BE2C (cell line): ENCODE measurements at places on chromosomes 5 and 9.

- no peak for DNase-seq
These were observed 132.5 kb upstream of the FBXL7 start for GRCh38 chr5:15367489-15367888.

- no peak for DNase-seq
These were observed 211.1 kb upstream of the IRX1 start for GRCh38 chr5:3384531-3384930.

DNA sequence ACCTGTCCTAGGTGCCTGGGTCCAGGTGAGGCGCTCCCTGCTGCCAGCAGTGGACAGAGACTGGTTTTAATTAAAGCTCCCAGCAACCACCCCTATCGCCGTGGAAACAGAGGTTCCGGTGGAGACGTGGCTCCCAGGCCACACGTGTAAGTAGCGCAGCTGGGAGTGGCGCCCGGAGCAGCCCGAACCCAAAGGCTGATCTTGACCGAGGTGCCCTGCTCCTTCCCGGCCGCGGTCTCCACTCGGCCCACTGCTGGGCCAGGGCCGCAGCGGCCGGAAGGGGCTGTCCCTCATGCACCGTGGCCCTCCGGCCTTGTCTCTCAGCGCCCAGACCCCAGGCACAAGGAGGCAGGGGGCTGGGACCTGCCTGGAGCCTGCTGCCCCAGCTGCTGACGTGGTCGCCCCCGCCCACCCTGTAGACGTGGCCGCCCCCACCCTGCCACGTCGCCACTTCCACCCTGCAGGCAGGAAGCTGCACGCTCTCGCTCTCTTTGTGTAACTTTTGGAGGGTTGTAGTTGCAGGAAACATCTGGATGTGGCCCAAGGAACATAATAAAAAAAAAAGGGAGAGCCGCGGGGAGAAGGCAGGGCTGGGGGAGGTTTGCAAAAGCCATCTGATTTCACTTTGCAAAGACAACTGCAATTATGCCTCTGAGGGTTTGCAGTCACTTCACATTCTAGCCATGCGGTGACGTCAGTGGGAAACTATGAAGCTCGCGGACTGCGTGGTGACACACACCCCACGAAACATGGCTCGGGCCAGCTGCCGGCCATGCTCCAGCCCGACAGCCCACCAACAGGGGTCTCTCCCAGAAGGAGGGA is 129.9 kb downstream of the RXRA start:
- peak; percentile 47 for DNase-seq

GRCh38 chr5:82351754-82352145 is 73.6 kb upstream of the RPS23 start:
- DNase-seq = no peak

DNA sequence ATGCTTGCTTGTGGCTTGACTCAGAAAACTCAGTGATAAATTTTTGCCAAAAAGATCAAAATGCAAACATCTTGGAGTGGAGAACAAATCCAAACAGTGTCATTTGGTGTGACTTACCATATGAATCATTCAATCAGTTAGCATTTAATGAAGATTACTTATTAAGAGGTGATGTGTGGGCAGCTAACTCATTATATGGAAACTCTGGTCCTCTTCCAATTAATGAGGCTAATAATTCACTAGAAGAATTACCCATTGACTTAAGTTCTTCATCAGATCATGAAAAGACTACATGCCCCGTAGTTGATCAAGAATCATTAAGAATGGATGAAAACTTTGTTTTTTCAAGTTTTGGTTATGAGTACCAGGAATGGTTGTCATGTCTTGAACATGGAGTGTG is 141.8 kb downstream of the UNC13B start:
- DNase-seq = no peak

- DNase-seq = no peak
These were observed 4.6 kb downstream of the NIPAL4 start for GRCh38 chr5:157464519-157465171.

DNA sequence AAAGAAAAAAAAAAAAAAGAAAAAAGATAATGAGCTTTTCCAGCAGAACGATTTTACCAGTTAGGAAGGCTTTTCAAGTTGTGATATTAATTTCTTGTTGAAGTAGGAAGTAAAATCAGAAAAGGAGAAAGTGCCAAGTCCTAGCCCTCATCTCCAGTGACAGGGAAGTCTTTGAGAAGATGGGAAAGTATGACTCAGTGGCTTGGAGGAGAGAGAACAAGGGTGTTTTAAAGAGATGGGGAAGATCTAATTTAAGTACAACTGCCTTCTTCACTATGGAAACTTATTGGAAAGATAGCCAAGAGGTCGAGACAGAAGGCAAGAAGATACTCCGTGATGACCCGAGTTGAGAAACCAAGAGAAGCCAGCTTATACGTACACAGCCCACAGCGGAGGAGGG is 22.6 kb downstream of the FGF1 start:
- DNase-seq = no peak
